ENCODE measurements at places on chromosomes 13 and 19.

GRCh38 chr19:55383279-55384130, 587 bp downstream of the TMEM238 start:
- DNase-seq = no peak

DNA sequence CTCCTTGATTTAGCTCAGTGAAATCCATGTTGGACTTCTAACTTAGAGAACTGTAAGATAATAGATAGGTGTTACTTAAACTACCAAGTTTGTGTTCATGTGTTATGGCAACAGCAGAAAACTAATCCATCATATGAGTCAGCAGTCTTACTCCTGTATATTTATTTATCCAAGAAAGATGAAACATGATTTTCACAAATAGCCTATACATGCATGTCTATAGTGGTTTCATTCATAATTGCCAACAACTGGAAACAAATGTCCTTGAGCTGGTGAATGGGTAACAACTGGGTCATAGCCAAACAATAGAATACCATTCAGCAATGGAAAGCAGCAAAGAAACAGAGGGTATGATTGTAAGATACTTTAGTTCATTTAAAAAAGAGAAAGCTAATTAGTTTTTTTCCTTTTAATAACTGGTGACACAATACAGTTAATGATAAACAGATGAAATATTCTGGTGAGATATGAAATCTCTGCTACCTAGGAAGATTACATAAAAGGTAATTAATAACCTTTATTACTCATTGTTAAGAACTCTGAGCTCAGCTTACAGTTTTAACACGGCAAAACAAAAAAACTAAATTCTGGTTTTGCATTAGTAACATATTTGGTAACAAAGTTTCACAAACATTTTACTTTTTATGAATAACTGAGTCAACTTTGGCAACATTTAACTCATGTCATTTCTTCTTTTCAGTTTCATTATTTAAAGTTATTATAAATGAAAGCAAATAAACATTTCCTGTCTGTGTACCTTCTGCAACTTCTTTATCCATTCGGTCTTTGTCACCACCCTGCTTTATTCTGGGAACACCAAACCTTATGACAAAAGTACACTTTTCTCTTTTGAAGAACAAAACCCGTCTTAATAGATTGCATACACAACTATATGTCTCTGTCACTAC, 181.3 kb downstream of the LIG4 start:
- no peak for DNase-seq

DNA sequence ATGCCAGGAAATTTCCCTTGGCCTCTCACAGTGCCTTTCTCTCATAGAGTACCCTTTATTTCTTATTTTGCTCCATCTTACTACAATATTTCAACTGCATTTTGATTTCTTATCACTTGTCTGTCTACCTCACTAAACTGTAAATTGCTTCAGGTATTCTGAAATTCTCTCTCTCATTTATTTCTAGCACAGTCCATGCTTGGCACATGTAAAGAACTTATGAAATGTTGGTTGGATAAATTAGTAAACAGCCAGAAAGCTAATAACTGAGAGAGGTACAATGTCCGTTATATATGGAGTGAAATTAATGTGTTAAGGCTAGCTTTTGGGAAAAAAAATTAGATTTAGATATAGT, 138.3 kb upstream of the RFC3 start:
- DNase-seq = no peak

GRCh38 chr19:50315773-50316448, 13.3 kb downstream of the KCNC3 start:
- DNase-seq = no peak

GRCh38 chr13:68872338-68872737, 1235.3 kb upstream of the ATXN8OS start:
- DNase-seq = no peak

GRCh38 chr13:97627566-97627965, 193.6 kb downstream of the RAP2A start:
- peak; percentile 68 for DNase-seq

DNA sequence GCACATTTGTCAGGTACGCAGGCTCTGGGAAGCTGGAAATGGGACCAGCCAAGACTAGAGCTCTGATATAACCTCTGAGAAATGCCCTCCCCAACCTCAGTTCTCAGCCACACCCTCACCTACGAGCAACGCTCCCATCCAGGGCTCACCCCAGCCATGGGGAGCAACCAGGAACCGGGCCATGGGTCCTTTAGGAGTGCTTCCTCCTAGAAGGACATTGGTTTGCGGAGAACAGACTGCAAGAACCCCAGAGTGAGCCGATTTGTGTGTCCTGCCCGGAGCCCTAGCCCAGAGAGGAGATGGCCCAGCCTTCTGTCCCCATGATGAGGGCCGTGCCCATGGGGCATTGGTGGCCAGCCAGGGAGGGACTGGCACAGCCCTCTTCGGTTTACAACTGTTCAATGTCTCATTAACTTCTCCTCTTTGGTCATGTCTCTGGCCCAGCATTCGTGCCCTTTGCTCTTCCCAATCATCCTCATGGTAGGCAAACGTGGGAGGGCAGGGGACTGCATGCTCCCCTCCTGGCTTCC, 32.9 kb upstream of the IGSF23 start:
- DNase-seq = no peak

DNA sequence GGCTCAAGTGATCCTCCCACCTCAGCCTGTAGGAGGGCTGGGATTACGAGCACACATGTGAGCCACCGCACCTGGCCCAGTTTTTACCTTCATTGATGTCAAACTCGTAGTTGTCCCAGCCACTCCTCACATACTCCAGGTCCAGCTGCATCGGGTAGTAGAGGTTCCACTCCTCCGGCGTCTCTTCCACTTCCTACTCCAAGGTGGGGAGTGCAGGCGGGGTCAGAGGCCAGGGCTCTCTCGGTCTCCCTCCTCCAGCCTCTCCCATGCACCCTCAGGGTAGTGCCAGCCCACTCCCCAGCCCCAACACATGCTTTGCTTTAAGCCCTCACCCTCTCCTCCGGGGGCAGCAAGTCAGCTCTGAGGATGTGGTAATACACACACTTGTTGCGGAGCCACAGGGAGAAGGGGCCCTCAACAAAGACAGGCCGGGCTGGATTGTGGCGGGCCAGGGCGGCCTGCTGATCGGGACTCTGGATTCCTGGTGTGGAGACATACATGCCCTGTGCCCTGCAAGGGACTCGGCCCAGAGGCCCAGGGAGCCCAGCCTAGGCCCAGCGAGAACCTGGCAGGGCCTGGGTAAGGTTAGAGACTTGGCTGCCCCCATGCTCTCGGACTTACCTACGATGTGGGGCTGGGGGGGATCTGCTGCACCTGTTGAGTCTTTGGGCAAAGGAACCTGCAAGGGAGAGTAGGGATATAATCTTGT, 1.9 kb upstream of the ZNF653 start:
- no peak for DNase-seq

DNA sequence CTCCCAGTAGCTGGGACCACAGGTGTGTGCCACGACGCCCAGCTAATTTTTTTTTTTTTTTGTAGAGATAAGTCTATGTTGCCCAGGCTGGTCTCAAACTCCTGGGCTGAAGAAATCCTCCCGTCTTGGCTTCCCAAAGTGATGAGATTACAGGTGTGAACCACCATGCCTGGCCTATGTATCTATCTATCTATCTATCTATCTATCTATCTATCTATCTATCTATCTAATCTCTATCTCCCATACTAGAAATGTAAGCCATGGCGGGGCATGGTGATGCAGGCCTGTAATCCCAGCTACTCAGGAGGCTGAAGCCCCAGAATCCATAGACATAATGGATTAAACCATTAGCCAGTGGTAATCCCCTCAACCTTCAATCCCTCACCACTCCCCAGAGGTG, 6.5 kb upstream of the SERTAD3 start:
- no peak for DNase-seq

DNA sequence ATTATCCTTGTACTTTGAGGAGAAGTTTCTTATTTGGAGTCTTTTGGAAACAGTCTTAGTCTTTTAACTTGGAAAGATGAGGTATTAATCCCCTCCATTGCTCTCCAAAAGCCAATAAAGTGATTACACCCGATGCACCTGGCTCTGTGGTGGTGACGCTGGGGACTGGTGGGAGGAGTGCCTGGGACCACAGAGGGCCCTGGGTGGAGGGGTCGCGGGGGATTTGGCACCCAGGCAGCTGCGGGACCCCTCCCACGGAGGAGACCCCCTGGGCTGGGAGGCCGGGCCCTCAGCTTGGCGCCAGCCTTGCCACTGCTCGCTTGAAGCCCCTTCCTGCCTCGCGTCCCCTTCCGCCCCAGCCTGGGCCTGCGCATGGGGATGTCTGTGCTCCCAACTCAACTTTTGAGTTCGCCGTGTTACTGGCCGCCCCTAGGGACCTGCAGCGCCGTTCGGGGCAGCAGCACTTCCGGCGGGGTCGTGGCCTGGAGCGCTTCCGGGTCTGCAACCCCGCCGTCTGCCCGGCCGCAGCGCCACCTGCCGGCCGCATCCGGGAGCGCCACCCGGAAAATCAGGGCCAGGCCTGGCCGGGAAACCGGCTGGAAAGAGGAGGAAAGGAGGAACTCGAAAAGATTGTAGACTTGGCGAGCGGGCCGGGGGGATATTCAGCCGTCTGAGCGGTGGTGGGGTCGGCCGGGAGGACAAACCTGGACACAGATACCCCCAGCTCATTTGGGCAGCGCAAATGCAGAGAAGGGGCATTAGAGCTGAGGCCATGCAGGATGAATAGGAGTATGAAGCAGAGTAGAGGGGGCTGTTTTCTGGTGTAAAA, 8.4 kb downstream of the PEAK3 start:
- no peak for DNase-seq

DNA sequence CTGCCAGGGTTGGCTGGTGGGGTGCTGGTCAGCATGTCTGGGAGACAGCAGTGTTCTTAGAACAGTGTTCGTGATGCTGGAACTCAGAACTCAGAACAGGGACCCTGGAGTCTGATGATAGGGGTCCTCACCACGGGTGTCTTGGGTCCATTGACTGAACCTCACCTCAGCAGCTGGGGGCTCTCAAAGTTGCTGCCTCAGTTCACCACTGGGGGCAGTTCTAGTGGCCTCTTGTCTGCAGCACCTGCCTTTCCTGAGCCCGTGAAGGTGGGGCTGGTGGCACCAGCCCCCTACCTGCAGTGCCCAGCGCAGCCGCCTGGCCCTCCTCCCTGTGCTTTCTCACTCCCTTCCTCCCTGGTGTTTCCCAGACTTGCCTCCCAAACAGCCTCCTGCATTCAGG, 28.5 kb downstream of the SAFB start:
- no peak for DNase-seq

DNA sequence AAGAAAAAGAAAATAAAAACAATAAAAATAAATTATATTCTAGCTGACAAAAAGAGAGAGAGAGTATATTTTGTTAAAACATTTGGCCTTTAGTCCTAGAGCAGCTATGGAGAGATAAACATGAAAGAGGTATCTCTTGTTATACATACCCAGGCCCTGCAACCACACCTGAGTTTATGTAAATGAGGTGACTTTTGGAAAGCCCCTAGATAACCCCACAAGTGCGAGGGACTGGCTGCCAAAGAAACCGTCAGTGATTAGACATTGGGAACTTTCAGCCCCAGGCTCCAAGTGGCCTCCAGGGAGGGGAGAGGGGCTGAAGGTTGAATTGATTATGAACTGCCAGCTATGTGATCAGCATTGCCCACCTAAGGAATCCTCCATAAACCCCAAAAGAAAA, 2.1 kb upstream of the NLRP7 start:
- no peak for DNase-seq

GRCh38 chr13:20482275-20482761, 43.3 kb downstream of the CRYL1 start:
- DNase-seq = no peak

DNA sequence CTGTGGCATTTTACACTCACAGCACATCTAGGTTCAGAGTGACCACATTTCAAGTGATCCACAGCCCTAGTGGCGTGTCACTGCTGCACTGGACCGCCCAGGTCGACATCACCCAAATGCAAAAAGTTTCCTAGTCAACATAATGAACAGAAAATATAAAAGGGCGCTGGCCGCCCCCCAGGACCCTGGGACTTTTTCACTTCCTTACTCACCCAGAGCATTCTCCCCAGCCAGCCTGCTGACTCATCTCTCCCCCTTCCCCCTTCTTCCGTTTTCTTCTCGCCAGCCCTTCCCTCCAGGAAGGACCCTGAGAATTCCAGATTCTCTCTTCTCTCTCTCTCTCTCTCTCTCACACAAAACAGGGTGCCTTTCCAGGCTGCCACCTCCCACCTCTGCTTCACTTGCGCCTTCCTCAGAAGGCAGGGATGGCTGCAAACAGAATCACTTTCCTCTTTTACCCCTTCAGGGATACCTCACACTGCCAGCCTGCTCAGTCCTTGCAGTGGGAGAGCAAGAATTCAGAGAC, 21.0 kb upstream of the GRWD1 start:
- no peak for DNase-seq

DNA sequence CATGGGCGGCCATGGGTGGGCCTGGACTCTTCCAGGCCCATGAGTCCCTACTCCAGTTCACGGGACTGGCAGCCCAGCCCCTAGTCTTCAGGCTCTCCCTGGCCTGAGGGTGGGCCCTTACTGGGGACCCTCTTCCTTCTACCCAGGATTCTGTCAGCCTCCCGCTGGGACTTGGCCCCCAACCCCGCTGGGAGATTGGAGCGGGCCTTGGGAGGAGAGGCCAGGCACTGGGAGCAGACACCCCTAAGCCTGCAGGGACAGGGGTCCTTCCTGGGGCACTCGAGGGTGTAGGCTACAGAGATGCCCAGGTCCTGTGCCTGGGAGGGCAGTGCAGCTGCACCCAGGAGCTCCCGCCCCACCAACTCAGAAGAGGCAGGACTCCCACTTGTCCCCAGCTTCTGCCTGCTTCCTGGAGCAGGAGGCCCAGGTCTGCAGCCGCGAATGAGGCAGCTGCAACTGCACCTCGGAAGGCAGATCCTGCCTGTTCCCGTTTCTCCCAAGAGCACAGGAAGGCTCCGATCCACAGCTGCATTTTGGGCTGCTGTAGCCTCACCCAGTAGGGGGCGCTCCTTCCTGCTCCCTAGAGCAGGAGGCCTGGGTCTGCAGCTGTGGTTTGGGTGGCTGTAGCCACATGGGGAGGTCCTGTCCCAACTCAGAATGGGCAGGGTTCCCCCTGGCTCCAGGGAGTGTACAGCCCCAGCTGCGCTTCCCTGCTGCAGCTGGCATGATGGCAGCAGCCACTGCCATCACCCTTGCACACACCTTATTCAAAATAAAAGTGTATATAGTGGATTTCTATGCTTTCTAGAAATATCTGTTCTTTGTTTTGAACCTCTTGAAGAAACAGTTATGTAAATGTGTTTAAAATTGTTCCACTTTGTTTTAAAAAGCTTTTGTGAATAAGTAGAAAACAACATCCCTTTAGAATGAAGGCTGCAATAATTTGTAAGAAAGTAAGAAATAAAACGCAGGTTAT, 46.8 kb downstream of the TEX26 start:
- no peak for DNase-seq

DNA sequence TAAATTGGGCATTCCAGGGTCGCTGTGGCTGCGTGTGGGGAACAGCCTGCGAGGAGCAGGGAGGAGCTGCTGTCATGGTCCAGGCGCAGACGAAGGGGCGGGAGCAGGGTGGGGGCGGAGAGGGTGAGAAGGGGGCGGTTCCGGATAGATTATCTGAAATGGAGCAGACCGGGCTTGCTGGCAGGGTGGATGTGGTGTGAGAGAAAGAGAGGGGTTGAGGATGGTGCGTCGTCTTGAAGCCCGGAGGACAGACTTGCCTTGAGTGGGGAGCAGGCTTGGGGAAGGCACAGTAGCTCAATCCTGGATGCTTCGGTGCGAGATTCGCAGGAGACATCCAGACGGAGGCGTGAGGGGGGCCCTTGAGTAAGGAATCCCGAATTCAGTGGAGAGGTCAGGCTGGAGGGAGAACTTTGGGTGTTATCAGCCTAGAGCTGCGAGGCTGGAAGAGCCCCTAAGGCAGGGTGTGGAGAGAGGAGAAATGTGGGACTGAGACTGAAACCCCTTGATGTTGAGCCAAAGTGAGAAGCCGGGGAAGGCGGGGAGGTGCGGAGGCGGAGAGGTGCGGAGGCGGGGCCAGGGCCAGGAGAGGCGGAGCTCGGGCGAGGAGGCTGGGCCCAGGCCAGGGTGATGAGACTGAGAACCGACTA, 40.6 kb downstream of the DPF1 start:
- peak; percentile 31 for DNase-seq

Measured in left kidney (tissue), 8 donors.